Brain pericyte (primary cell): ENCODE measurements at places on chromosomes 3 and 15.

DNA sequence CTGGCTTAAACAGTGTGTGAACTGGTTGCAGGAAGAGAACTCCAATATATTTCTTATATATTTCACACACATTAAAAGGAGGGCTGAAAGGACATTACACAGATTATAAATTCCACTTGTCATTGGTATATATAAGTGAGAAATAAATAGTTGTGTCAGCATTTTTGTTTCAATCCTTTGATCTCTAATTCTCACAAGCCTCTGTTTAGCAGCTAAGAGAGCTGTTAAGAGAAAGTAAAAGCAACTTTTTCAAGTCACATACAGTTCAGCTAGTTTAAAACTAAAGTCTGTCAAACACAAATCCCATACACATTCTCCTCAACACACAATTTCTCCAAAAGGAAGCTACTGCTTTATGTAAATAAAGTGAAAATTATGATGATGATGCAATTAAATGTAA, 70.5 kb upstream of the CCDC39 start:
- DNase-seq: no peak

DNA sequence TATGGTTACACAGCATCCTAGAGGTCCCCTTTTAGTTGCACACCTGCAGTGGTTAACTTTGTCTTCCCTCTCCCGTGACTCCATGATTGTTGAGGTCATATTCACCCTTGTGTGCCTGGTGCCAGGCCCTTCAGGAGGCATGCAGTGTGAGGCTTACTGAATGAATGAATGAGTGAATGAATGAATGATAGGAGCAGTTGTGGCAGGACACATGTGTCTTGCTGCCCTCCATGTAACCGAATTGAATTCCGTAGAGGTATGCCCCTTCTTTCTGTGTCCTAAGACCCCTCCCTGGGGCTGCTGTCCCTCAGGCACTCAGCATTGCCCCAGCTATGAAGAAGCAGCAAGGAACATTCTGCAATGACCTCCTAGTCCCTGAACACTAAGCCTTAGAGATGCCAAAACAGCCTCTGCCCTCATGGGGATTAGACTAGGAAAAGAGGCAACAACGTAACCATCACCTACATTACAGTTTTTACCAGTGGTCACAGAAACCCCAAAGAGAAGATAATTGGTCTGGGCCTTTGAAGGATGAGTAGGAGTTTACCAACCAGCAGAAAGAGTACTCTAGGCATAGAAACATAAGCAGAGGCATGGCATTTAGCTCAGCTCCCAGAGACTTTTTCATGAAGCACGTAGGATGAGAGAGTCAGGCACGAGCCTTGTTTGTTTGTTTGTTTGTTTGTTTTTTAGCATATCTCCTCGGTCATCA, 22.5 kb upstream of the CPNE9 start:
- DNase-seq: no peak

DNA sequence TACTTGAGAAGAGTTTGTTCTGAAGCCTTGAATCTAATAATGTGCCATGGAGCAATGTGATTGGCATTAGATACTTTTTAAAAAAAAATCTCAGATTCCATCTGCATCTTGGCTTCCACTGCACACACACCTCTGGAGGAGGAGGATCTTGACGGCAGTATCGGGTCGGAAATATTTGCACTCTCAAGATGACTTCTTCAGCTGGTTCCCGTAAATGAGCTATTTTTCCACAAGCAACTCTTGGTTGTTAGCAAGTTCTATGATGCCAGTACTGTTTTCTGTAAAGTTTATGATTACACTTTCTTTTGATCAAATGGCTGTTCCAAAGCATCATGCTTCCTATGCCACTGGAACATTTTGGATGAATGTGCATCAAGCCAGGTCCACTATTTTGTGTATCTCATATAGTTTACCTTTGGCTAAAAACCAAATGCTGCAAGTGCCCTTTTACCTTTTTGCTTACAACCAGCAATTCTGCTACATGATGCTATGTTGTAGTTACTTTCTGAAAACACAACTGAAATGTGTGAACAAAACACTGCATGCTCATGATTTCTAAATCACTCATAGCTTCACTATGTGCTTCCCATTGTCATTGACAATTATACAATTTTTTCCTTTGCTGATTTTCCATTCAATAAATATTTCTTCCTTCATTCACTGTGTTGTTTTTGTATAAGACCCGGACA, 43.8 kb downstream of the CCR3 start:
- no peak for DNase-seq

DNA sequence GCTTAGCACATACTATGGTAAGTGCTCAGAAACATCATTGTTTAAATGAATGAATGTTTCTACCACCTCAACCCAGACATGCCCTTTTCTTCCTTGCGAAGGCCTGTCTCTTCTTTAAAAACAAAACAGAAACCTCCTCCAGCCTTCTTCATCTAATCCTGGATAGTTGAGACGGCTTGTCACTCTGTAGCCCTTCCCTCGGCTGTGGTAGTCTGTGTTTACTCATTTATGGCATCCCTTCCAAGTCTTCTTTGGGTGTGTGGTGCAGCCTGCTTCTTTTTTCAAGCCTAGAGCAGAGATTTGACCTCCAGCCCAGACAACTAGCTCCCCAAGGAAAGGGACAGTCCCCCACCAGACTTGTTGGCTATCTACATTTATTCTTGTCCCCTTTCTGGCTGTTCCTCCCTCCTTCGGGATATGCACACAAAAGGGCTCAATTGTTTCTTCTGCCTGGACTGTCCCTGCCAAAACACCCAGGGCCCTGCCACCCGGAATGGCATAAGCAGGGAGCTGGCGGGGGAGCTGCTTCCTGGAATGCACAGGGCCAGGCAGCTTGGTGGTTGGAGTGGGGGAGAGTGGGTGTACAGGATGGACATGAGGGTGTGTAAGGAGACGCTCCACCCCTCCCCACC, 67.8 kb downstream of the ITGA11 start:
- no peak for DNase-seq

GRCh38 chr3:143888846-143889245, 40.6 kb upstream of the SLC9A9 start:
- DNase-seq: no peak

DNA sequence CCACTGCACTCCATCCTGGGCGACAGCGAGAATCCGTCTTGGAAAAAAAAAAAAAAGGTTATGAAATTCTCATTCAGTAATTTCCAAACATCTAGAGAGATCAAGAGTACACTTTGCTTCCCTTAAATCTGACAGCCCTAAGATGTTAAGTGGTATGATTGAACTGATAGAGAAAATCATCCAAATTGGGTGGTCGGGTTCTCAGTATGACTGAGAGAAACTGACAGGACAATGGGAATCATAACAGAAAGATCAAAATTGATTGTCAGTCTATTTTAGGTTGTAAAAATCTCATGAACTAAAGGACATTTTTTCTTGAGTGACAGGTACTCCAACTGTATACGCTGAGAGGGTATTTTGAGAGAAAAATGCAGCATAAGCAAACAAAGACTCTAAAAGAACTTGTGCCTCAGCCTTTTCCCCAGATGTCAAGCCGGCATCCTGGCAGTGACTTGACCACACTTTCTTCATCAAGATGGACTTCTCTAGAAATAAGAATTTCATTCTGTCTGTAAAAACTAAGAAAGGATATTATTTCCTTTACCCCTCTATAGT, 65.8 kb downstream of the MYO5A start:
- no peak for DNase-seq

- DNase-seq: no peak
Observed at GRCh38 chr15:73746883-73747282, 6.3 kb downstream of the INSYN1 start.

DNA sequence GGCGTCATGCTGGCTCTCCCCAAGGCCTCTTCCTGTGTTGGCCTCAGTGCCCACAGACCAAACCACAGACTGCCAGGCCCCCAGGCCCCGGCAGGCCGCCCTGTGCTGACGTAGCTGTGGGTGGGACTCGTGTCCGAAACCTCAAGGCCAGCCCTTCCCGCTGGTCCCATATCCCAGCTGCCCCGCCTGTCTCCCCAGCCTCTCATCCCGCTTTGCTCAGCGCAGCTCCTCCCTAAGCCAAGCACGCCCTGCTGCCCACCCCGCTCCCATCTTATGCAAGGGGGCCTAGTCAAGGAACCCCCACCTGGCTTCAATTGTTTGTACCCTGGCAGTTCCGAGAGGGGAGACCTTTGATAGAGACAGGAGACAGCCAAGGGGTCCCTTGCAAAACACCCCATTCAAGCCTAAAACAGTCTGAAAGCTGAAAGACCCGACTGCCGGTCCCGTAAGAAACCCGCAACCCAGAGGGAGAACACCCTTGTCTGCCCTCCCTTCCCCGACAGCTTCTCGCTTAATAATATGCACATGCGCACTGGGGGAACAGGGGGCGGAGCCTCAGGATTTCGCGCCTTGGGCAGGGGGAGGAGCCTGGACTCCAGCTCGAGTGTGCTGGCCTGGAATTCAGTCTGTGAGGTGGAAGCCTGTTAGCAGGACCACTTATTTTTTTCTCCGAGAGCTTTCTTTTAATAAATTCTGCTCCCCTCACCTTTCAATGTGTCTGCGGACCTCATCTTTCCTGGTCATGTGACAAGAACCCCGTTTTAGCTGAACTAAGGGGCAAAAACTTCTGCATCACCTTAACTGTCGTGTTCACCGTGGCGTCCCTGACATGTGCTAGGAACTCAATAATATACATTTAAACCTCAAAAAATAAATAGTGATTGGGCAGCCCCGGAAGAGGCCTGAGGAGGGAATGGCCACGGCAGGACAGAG, 17.2 kb downstream of the TNFAIP8L3 start:
- DNase-seq: peak; percentile 75

DNA sequence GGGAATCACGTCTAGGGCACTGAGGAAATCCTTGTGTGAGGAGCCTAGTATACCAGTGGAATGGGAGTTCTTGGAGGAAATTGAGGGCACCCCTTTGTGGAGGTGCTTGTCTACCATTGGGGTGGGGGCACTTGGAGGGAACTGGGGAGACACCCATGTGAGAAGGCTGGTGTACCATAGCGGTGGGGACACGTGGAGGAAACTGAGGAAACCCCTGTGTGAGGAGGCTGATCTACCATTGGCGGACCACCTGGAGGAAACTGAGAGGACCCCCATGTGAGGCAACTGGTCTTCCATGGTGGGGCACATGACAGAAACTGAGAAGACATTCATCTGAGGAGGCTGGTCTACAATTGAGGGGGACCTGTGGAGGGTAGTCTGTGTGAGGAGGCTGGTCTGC, 164.5 kb downstream of the FBLN2 start:
- no peak for DNase-seq

- no peak for DNase-seq
Observed at GRCh38 chr3:33901862-33902563, 103.6 kb downstream of the PDCD6IP start.

DNA sequence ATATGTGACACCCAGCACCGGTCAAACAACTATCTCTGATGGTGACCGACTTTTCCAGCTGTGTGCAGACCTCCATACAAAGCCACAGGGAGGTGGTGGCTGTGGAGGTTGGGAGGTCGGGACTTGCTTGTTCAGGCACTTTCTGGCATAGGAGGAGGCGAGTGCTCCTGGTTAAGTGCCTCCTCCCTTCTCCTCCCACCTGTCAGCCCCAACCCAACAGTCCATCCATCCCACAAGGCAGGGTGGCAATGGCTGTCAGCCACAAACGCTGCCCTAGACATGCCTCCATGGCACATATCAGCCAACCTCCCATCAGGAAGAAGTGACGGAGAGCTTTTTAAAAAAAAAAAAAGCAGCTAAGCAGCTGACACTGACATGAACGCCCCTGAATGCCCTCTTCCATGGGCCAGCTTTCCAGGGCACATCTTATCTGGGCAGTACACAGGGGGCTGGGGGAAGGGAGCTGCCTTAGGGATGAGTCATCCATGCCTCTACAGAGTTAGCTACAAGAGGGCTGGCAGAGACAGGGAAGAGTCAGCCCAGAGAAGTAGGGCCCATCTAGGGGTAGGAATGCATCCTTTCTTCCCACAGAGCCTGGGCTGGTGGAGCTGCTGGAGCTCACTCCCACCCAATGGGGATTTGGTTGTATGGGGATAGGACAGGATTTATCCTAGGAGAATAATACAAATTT, 41.2 kb downstream of the CCDC12 start:
- peak; percentile 66 for DNase-seq
